ENCODE measurements at places on chromosomes 11 and 22.

DNA sequence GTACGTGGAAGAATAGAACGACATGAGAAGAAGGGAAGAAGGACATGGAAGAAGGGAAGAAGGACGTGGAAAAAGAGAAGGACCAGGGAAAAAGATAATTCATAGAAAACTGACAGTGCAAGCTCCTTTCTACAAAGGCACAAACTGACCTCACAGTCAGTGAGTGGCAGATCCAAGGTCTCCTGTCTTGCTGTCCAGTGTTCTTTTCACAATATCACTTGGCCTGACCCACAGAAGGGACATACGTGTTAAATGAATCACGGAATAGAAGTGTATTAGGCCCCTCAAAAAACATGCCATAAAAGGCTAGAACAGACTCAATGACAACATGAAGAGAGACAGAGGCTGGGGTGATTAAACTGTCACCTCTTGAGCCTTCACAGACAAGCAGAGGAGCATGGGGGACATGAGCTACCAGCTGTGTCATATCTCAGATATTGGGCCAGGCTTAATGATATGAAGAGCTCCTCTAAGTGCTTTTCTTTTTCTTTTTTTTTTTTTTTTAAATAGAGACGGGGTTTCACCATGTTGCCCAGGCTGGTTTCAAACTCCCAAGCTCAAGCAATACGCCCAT lies 4.6 kb downstream of the ASCC2 start:
- no peak for DNase-seq

DNA sequence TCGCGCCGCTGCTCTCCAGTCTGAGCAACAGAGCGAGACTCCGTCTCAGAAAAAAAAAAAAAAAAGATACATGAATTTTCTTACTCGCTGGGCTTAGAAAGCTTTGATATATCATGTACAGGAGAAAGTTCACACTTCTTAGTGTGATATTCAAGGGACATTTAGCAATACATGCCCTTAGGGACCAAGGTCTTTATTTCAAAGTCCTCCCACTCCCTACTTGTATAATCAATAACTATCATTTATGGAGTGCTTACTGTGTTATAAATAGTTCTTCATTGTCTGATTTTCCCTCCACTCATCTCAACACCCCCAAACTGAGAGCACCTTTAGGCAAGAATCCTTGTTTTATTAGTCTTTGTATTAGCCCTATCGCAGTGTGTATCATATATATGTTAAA lies 103.3 kb downstream of the UVRAG start:
- no peak for DNase-seq

- DNase-seq, result no peak
Observed at GRCh38 chr11:79269611-79270307, 171.1 kb downstream of the TENM4 start.

DNA sequence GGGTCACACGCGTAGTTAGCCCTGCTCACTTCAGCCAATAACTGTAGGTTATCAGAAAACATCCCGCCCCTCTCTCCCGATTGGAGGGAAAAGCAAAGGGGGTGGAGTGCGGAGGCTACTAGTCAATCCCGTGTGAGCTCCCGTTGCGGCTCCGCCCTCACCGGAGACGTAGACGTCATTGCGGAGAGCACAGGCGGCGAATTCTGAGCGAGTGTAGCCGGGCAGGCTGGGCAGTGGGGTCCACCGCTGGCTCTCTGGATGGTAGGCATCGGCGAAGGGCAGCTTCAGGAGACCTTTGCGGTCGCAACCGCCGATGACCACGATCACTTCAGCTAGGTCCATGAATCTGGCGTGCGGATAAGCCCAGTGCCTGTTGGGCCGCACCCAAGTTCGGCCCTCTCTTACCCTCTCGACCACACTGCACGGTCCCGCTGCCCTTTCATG lies 4.7 kb downstream of the KLHL35 start:
- peak; percentile 45 for DNase-seq

GRCh38 chr11:126484266-126484665 lies 128.8 kb downstream of the ST3GAL4 start:
- DNase-seq, result no peak

GRCh38 chr11:47946682-47947559 lies 33.4 kb upstream of the PTPRJ start:
- peak; percentile 58 for DNase-seq

- no peak for DNase-seq
Observed at GRCh38 chr22:28541137-28541536, 138.5 kb downstream of the TTC28 start.

DNA sequence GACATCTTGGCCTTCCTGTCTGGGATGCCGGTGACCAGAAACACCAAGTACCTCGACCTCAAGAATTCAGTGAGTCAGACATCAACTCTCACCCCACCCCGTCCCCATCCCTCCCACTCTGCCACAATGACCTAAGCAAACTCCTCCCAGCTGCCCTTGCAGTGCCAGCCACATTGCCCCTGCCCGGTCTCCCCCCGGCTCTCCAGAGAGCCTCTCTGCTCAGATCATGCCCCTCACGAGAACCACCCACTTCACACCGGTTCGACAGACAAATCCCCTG lies 23.6 kb upstream of the MYRF start:
- DNase-seq, result peak; percentile 13

- DNase-seq, result no peak
Observed at GRCh38 chr11:93394488-93394887, 63.9 kb downstream of the DEUP1 start.

- DNase-seq, result no peak
Observed at GRCh38 chr11:130907229-130907628, 9.1 kb downstream of the SNX19 start.

- no peak for DNase-seq
Observed at GRCh38 chr11:61476371-61476770, 32.2 kb upstream of the LRRC10B start.

DNA sequence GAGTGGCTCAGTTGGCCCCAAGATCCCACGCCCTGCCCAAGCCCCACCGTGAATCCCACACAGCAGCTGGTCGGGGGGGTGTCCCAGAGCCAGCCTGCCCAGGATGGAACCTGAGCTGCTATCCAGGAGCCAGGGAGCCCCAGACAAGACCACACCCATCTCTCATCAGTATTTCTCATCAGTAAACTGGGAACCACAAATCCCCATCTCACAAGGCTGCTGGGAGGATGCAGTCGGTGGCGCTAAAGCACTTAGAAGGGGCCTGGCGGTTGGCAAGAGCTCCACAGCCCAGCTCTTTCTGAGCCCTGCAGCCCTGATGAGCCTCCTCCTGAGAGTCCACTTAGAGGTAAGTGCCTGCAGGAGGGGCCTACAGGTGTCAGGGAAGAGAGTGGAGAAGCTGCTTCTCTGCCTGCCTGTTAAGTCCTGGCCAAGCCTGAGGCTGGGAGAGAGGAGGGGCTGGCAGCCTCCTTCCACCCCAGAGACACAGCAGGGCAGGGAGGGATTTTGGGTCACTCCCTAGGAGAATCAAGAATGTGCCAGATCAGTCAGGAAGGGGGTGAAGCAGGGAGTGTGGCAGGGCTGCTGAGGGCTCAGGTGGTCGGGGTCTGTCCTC lies 6.1 kb downstream of the FADS3 start:
- DNase-seq, result no peak

DNA sequence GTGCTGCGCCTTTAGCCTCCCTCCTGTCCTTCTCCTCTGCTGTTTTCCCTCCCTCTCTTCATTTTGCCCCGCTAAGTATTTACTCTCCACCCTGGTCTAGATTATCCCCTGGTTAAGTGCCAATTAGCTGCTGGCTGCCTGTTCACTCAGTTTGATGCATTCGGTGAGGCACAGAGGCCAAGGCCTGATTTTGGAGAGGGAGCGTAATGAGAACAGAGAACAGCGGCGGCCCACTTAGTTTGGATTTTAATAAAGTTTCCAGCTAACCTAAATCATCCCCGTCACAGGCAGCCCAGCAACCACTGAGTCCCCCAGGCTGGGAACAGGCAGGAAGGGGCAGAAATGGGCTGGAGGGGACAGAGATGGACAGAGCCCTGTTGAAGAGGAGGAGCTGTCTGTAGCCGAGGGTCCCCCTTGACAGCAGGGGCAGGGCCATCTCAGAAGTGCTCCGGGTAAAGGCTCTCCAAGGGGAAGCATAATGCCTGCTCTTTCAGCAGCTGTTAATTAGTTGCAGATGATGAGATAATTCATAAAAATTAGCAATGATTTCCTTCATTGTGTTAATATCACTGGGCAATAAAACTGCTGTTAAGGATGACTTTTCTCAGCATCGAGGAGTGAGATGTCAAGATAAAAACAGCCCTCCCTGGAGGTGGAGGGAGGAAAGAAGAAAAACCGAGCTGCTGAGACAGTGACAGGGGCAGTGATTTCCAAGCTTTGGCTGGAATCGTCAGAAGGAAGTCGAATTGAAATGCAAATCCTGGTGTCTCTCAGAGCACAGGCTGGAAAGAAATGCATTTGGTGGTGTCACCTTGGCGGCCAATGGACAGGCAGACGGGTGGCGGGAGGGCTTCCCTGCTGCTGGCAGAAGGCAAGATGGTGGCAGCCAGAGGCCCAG lies 170.1 kb downstream of the GRIK4 start:
- DNase-seq, result no peak

- DNase-seq, result peak; percentile 78
Observed at GRCh38 chr22:30609260-30610185, 2.5 kb downstream of the TCN2 start.

DNA sequence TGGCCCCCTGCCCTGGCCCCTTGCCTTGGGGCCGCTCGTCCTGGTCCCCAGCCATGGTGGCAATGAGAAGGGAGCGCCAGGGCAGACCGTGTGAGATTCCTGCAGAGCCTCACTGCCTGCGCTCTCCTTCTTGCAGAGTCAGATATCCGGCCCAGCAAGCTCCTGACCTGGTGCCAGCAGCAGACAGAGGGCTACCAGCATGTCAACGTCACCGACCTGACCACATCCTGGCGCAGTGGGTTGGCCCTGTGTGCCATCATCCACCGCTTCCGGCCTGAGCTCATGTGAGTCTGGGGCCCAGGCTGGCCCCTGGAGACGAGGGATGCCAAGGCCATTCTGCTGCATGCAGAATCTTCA lies 114.1 kb downstream of the MICAL2 start:
- peak; percentile 98 for DNase-seq

GRCh38 chr11:14255238-14255534 lies 103.8 kb downstream of the RRAS2 start:
- no peak for DNase-seq

- no peak for DNase-seq
Observed at GRCh38 chr11:112811783-112812182, 149.4 kb upstream of the NCAM1 start.
